CMK (cell line): ENCODE measurements at places on chromosomes 2 and 18.

DNA sequence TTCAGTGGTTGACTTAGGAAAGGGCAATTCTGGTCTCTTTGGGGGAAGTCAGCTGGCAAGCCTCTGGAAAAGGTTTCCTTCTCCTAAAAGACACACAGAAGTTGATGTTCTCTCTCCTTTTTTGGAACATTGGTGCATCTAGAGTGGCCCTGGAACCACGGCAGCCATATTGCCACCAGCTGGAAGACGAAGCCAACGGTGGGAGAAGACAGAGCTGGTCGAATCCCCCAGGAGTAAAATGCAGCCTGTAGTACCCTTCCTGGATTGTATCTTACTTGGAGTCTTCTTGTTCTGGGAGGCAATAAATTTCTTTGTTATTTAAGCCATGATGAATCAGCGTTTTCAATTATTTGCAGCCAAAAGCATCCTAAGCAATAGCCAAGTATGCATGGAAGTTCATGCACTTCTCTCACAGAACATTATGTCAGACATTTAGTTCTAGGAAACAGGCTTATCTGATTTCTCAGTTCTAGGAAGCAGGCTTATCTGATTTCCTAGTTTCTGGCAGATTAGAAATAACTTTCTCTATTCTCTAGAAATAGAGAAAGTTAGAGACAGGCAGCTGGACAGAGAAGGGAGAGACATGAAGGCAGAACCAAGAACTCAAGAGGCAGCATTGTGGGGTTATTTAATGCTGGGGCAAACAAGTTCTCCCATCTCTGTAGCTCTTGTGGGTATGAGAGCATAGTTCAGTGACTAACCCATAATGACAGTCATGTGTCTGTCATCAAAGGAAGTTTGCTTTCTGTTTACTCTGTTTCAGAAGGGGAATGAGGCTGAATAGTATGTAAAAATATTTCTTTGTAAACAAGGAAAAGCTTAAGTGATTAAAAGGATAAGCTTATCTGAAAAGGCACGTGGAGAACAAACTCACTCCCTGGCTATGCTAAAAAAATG lies 40.5 kb upstream of the NABP1 start:
- peak; percentile 27 for DNase-seq

DNA sequence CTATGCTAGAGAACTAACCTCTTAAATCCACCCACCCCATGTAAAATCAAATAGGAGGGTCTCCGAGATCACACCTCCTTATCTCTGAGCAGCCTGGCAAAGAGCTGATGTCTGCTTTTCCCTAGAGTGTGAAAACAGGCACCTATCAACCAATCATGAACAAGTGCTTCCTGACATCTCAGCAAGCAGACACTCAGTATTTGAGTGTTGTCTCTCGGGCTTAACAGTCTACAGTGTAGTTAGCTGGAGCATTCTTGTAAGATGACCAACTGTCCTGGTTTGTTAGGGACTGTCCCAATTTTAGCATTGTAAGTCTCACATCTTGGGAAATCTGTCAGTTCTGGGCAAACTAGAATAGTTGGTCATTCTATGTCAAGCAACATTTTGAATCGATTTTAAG lies 26.4 kb downstream of the MARCHF4 start:
- no peak for DNase-seq

DNA sequence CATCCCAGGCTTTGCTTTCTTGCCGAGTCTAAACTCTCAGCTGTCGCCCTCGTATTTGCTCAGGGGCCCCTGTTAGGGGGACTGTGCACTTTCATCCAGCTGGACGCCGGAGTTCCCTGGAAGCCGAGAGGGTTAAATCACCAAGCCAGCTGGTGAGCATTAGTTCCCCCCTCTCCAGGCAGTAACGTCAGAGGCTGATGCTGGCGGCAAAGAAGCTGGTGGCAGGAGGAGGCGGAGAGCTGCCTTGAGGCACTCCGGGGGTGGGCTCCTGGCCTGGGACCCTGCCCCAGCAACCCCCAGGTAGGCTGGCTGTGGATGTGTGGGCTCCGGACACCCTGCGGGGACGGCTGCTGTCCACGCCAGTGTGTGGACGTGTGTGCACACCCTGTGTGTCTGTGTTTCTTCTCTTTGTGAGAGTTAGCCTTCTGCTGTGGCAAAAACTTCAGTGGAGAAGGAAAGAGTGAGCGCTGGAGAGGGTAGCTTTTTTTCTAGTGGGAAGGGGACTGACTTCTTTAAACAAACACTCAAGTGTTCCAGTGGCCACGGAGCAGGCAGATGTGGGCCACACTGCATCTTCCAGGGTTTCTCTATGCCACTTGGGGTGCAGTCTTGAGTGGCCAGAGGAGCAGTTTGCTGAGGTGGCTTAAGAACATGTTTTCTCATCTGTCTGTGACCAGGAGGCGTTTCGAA lies 84.7 kb downstream of the GLI2 start:
- no peak for DNase-seq

- DNase-seq = no peak
Observed at GRCh38 chr2:109135359-109136197, 6.6 kb downstream of the SH3RF3 start.

DNA sequence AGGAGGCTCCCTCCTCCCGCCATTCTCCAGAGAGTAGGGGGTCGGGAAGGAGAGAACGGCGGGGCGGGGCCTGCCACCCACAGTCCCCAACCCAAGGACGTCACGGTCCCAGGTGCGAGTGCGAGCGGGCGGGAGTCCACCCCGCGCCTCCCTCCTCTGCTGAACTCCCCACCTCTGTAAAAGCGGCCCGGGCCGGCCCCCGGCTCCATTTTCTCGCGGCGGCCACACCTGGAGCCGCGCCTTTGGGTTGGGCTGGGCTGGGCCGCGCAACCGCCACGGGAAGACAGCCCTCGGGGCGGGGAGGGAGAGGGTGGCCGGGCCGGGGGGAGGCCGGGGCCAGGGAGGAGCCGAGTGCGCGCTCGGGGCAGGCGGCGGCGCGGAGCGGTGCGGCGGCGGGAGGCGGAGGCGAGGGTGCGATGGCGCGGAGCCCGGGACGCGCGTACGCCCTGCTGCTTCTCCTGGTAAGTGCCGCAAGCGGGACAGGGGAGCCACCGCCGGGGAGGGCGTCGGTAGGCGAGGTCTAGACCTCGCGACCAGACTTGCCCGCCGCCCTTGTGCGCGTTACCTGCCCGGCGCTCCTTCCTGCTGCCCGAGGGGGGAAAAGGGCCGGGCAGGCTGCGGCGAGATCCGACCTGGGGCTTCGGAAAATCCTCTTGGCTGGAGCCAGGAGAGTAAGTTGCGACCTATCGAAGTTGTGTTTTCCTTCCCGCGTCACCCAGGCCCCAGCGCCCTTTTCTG lies at the start of gene DSG2:
Gene DSG2 (plus strand): TSS at position 342 of the 738 bp plus-strand sequence. CDS start 75 bp downstream, at position 417.
- DNase-seq = no peak

GRCh38 chr2:132618734-132619133 lies 51.3 kb downstream of the LYPD1 start:
- DNase-seq = no peak

- no peak for DNase-seq
Observed at GRCh38 chr2:26516246-26516645, 38.3 kb upstream of the OTOF start.

DNA sequence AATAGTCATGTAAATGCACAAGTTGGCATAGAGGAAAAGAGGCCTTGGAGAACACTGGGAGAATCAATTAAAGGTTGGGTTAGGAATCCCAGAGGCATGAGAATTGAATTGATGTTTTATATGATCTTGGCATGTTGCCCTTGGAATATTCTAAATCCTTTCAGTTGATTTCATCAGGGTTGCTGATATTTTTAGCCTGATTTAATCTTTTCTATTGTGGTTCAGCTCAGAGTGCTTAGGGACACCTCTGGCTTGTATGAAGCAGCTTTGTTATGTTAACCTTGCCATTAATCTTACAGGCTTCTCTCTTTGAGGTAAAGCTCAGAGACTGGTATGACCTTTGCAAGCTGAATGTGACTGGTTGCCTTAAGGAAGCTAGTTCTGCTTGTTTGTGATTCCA lies 64.4 kb upstream of the LYPD6B start:
- DNase-seq = no peak

GRCh38 chr2:166057370-166058164 lies 70.3 kb downstream of the SCN1A start:
- no peak for DNase-seq

- DNase-seq = no peak
Observed at GRCh38 chr2:31219131-31219969, 2.0 kb upstream of the CAPN14 start.

DNA sequence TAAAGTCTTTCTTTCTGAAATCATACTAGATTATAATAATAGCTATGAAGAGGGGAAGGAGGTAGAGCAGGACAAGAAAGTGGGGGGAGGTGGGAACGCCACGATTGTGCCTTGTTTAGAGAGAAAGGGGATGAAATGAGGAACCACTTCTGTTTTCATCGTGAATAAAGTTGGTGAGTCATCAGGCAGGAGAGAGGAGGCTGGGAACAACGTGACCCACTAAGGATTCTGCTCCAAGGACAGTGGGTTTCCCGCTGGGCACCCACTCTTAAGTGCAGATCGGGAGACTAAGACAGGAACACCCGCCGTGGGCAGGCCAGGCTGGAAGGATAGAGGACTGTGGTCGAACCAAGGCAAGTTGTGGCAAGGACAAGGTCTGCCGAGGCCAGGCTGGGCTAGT lies 158.2 kb downstream of the L3MBTL4 start:
- DNase-seq = no peak

DNA sequence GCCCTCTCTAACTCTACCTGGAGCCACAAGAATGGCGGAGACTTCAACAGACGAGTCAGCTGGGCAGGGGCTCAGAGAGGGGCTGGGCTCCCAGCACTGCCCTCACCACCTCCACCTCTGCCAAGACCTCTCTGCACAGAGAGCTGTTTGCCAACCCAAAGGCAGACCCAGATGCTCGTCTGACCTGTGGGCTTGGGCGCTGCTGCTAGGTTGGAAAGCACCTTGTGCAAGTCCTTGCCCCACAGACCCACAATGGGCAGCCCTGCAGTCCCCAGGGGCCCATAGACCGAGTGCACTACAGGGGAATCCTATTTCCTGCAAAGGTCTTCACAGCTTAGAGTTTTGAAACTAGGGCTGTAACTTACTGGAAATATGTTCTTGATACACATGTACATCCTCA lies 13.3 kb downstream of the ACKR3 start:
- no peak for DNase-seq

GRCh38 chr2:232793271-232793670 lies 16.9 kb upstream of the KCNJ13 start:
- DNase-seq = no peak

- DNase-seq = no peak
Observed at GRCh38 chr2:1641523-1641922, 102.8 kb downstream of the PXDN start.

GRCh38 chr2:239599299-239599698 lies 198.5 kb upstream of the HDAC4 start:
- DNase-seq = no peak

GRCh38 chr18:59303006-59303405 lies 15.4 kb downstream of the CPLX4 start:
- no peak for DNase-seq

GRCh38 chr2:9764153-9764778 lies 79.0 kb upstream of the TAF1B start:
- no peak for DNase-seq

- peak; percentile 22 for DNase-seq
Observed at GRCh38 chr2:12436483-12436882, 280.3 kb upstream of the TRIB2 start.

DNA sequence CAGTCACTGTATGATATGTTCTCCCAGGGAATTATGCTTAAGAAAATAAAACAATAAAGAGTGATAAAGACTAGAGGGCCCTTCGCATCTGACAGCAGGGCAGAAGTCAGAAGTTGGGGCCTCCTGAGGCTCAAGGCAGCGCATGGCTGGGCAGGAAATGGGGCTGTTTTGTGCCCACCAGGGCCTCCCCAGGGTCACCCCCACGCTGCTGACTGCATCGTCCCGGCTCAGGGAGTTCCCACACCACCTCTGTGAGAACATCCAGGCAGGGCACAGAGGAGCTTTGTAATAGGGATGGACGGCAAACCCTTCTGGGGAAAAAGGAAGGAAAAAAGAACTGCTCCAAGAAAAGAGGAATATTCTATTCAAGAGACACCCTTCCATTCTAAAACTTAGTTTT lies 41.2 kb downstream of the PAX3 start:
- DNase-seq = no peak

DNA sequence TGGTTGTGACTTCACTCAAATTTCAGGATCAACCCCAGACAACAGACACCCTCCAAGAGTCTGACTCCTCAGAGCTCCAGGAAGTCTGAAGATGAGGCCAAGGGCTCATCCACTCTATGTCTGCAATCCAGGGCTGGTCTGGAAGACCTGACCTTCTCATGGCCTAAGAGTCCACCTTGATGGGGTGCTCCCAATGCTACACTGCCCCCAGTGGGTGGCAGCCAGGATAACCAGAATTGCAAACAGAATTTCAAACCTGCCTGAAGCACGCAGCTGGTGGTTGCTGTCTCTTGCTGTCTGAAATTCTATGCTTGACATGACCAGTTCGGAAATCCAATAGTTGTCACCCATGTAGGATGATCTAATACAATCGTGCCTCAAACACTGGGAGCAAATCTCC lies 96.0 kb downstream of the UXS1 start:
- no peak for DNase-seq

- DNase-seq = no peak
Observed at GRCh38 chr2:129751409-129751808, 228.1 kb upstream of the RAB6C start.

DNA sequence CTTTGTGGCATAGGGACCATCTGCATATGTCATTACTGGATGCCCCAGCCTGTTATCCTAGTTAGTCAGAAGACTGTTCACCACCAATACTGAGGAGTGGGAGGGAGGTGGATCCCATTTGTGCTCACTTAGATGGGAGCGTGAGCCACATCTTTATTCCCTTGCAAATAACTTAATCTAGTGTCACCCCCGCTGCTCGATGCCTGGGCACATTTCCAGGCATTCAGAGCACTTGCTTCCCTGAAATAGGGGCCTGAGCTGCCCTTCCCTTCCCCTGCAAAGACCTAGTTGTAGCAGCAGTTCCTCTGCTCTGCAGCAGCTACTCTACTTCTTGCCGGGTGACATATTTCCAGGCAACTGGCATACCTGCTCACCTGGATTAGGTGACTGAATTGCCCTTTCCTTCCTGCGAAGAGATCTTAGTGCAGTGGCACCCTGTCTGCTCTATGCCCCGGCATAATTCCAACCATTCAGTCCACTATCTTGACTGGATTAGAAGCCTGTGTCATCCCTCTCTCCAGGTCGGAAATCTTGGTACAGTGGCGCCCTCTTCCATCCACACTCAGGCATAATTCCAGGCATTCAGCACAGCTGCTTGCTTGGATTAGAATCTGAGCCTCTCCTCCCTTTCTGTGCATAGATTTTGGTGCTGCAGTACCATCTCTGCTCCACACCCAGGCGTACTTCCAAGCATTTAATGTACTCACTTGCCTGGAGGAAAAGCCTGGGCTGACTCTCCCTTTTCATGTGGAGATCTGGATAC lies 1389.1 kb upstream of the TMEFF2 start:
- peak; percentile 37 for DNase-seq

DNA sequence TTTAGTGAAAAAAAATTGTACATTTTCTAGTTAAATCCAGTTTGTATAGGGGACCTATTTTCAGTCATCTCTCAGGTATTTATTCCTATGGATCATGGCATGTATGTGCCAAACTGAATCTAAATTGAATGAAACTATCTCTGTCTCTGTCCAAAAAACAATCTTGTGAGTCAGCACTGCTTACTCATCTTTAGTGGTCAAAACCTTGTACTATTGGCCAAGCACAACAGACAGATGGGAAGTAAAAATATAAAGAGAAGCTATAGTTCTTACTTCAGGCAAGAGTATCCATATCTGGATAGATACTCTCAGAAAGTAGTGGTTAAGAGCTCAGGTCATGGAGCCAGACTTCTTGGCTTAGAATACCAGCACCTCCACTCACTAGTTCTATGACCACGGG lies 76.0 kb upstream of the KLHL14 start:
- DNase-seq = no peak
